ENCODE measurements at places on chromosomes 13 and 19.

DNA sequence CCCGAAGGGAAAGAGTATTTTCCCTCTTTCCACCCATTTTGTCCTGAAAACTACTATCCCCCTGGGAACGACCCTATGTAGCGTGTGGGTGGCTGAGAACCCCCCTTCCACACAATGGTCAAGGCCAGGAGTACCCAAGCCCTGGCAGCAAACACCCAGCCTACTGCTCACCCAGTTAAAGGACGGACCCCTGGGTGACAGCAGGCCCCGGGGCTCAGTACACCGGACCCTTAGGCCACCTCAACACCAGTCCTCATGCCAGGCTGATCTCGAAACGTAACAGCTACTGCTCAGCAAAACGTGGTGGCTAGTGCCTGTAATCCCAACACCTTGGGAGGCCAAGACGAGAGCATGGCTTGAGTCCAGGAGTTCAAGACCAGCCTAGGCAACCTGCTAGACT, 1.4 kb downstream of the ANKRD27 start:
- no peak for DNase-seq

DNA sequence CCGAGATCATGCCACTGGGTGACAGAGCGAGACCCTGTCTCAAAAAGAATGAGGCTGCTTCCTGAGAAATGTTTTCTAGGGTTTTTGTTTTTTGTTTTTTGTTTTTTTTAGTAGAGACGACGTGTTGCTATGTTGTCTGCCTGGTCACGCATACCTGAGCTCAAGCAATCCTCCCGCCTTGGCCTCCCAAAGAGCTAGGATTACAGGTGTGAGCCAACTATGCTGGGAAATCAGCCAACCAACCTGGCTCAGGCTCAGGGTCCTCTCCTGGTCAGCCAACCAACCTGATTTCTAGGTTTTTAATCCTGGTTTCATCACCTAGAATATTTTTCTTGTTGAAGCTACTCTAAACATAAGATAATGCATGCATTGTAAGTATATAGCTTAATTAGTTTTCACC, 7.8 kb downstream of the DHX34 start:
- no peak for DNase-seq

DNA sequence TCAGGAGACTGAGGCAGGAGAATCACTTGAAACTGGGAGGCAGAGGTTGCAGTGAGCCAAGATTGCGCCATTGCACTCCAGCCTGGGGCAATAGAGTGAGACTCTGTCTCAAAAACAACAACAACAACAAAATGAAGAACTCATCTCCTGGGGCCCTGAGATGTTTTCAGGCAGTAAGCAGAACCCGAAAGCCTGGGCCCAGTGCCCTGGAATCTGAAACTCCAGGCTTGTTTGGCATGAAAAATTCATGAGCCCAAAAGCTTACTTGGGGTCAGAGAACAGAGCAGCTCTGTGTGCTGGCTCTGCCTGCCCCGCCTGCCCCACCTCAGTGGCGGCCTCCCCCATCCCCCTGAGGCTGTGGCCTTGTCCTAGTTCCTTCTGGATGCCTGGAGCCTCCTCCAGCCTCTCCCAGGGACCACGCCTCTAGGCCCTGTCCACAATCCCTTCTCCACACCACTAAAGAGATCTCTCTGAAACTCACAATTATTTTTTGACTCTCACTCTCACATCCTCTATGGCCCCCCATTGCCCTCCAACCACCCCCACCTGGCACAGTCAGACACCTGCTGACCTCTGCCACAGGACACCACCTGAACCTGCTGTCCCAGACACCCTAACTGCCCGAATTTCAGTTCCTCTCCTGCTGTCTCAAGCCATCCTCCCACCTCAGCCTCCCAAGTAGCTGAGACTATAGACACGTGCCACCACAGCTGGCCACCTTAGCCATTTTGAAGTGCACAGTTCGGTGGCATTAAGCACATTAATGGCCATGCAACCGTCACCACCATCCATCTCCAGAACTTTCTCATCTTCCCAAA, 6.9 kb upstream of the AP1M2 start:
- no peak for DNase-seq

GRCh38 chr13:114144606-114145244, 12.3 kb upstream of the RASA3 start:
- DNase-seq: no peak

GRCh38 chr13:19171563-19171962, 10.1 kb downstream of the TUBA3C start:
- DNase-seq: no peak
